NCI-H1694 treated with DMSO at 0.1 percent for 48 hours (cell line): ENCODE measurements at places on chromosomes 4 and X.

DNA sequence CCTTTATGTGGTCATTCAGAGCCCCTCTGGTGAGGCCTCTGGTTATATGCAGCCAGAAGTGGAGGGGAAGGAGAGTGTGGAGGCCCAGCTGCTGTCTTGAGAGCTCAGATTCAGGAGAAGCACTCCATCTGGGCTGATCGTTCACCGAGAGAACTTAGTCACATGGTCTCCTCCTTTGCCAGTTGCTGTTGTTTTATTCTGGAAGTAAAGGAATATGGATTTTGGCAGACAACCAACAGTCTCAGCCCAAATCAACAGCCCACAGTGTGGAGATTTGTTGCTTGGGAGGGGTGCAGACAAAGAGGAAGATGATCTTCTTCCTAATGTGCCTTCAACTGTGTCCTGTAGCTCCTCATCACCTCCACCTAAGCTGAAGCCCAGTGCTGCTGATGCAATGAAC is 355.4 kb downstream of the ANK2 start:
- no peak for DNase-seq

- DNase-seq = no peak
These were observed 101.7 kb upstream of the FRG1 start for GRCh38 chr4:189838821-189839497.

GRCh38 chr4:44313702-44314101 is 134.9 kb downstream of the KCTD8 start:
- DNase-seq = no peak

DNA sequence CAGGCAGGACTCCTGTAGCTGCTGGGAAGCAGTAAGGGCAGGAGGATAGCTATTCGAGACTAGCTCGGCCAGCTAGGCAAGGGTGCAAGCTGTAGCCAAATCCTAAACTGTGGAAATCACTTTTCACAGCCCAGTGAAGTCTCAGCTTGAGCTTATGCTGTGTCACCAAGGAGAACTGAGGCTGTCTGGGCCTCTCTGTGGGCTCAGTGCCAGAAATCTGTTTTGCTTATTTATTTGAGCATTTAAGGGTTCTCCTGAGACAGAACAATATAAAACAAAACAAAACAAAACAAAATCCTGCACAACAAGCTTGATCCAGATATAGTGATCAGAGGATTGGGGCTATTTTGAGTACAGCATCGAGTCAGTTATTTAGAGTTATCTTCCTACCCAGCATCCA is 97.5 kb downstream of the FANCB start:
- no peak for DNase-seq

GRCh38 chr4:19348746-19349145 is 903.0 kb upstream of the SLIT2 start:
- no peak for DNase-seq

DNA sequence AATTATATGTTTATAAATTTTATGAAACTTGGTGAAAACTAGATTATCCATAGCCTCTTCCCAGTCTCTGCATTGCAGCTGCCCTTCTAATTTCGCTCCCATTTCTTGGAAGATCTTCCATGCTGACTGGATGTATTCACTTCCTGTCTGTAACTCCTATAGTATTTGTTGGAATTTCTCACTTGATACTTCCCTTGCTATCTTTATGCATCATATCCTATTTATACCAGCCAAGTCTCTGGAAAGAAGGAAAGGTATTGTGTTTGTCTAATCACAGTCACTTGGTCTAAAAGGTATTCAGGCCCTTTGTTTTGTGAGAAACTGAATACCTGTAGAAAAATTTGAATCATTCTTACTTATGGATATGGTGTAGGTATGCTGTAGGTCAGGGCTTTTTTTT is 870.9 kb upstream of the FRG1 start:
- no peak for DNase-seq

- no peak for DNase-seq
These were observed 3.6 kb downstream of the ZXDB start for GRCh38 chrX:57595381-57595811.

GRCh38 chr4:105108971-105109370 is 37.7 kb upstream of the TET2 start:
- no peak for DNase-seq

- no peak for DNase-seq
These were observed 40.2 kb downstream of the SH3KBP1 start for GRCh38 chrX:19846995-19847790.

DNA sequence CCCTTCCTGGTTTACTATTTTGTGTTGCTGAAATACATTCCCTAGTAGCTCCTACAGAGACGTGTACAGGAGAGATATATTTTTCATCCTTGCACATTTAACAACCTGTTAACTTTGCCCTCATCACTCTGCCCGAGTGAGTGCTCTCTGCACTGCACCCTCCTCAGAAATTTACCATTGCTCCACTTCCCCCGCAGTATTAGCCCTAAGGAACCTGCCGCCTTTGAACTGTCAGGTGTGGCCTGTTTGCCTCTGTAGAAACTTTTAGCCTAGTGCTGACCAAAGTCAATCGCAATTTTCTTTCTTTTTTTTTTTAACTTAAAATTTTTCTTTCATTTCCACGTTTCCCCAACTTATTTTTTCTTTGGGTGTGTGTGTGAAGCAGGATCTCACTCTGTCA is 46.6 kb upstream of the TBL1X start:
- DNase-seq = no peak

GRCh38 chrX:1336331-1336943 is at the start of gene IL3RA:
Gene IL3RA, plus strand, starts transcription at chrX:1336785. Its CDS starts 4,981 bp downstream, at chrX:1341766.
- no peak for DNase-seq

DNA sequence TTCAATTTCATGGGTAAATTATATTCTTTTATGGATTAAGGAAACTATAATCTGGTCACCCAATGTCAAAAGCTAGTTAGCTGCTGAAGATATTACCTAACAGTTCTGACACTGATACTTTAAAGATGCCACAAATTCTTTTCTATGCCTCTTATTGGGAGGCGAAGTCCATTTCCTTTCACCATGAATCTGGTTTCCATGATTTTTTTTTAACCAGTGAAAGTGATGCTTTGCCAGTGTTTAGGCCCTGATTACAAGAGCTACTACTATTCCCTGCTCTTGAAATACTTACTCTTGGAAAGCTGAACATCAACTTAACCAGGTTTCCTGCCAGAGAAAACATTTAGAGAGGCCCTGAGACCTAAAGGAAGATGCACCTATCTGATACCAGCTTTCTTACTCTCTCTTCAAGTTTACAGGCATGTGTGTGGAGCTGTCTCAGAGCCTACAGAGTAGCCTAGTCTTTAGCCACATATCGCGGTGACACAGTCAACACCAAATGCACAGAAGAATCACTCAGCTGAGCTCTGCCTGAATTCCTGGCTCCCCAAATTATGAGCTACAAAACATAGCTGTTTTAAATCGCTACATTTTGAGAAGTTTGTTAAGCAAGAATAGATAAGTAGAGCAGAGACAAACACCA is 1280.8 kb downstream of the PCDH7 start:
- DNase-seq = no peak

- peak; percentile 1 for DNase-seq
These were observed 492.9 kb downstream of the INPP4B start for GRCh38 chr4:142353149-142353738.

DNA sequence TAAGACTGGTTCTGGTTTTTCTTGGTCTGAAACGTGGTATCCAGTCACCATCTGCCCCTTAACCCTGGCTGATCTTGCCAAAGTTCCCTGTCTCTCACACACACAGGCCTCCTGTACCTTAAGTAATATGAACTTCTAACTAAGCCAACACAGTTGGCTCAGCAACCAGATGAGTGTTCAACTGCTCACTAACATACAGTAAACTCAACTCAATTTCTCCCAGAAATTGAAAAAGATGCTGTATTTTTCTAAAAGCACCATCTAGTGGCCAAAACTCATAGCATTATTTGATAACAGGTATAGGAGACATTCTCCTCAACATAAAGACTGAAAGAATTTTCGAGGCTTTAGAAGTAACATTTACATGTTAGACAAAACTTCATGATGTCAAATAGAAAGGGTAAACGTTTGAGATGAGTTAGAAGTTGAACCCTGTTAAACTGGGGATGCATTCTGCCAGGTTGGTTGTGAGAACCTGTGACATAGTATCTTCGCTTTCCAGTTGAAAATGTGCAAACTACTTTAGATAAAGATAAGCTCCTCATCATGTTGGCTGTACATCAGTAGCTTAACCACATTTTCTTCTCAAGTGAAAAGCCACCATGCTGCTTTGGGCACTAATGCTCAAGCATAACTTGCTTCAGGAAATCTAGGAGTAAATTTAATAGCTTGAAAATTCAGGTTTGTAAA is 31.2 kb downstream of the CCNI start:
- peak; percentile 7 for DNase-seq

DNA sequence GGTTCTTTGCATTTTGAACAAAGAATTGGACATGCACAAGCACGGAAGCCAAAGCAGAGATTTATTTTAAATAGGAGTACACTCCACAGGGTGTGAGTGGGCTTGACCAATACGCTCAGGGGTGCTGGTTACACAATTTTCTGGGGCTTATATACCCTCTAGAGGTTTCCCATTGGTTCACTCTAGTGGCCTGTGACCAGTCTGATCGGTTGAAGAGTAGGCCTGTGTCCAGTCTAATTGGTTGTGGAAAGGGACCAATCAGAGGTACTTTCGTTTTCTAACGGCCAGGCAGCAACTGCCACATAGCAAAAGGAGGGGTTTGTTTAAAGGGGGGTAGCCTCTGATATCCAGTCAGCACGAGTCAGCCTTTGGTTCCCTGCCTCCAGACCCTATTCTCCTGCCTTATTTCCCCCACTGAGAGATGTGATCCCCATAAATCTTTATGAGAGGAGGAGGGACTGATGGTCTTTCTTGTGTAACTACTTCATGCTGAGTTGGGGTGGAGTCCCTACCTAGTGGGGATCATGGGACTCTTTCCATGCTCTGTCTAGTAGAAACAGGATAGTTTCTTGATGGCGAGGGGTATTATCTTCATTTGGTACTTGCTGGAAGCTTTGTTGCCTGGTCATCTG is 11.3 kb upstream of the AREG start:
- DNase-seq = no peak
